NCI-H2107 (cell line): ENCODE measurements at places on chromosomes 16 and 17.

DNA sequence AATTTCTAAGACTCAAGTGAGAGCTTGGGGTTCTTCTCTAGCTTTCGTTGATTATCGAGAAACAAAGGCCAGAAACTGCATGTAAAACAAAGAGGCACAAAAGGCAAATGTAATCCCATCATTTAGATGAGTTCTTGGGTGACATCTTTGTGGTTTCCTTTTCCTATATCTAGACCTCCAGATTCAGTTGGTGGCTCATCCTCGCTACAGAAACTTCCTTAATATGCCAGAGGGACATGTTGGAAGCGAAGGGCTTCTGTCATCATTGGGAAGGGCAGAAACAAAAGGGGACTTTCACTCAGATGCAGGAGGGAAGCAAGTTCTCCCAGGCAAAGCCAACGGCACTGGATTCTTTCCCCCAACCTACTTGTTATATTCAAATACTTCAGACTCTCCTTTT, 150.6 kb upstream of the ZFHX3 start:
- DNase-seq = no peak

GRCh38 chr16:4583906-4584305, 27.8 kb downstream of the C16orf96 start:
- no peak for DNase-seq

DNA sequence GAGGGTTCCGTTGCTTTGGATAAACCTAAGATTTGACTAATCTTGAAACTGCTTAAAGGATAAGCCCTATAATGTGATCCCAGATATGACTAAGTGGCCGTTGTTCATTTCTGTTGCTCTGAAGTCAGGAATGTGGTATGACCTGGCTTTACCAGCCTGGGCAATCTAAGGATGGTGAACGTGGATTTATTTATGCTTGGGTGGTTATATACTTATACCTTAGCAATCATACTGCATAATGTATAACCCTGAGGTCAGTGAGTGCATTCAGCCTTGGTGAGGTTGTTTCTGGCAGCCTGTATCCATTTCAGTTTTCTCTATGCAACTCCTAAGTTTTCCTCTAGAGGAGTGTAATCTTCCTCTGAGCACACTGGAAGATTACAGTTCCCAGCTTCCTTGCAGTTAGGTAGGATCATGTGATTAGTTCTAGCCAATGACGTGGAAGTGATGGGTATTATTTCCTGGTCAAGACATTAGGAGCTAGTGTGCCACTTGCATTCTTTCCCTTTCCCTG, 41.9 kb downstream of the FTO start:
- DNase-seq = no peak

DNA sequence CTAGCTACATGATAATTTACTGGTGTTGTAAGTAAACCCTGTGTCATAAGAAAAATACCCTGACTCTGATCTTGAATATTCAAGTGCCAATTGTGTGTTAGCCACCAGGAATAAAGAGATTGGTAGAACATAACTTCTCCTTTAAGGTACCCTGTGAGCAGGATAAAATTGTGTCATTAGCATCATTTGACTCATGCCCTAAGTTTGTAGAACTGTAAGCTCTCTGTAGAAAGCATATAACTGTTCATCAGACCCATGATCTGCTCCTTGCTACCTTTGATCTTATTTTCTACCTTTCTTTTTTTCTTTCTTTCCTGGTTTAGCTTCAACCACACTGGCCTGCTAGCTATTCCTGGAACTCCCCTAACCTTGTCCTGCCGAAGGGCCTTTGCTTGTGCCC, 35.8 kb downstream of the PTRH2 start:
- no peak for DNase-seq

GRCh38 chr17:31390426-31390747, 1.1 kb upstream of the RAB11FIP4 start:
- DNase-seq = no peak

- peak; percentile 23 for DNase-seq
Measured at GRCh38 chr17:7988750-7989178, 13.7 kb upstream of the GUCY2D start.

GRCh38 chr17:75808905-75809621, 24.5 kb downstream of the UNK start:
- DNase-seq = peak; percentile 54

DNA sequence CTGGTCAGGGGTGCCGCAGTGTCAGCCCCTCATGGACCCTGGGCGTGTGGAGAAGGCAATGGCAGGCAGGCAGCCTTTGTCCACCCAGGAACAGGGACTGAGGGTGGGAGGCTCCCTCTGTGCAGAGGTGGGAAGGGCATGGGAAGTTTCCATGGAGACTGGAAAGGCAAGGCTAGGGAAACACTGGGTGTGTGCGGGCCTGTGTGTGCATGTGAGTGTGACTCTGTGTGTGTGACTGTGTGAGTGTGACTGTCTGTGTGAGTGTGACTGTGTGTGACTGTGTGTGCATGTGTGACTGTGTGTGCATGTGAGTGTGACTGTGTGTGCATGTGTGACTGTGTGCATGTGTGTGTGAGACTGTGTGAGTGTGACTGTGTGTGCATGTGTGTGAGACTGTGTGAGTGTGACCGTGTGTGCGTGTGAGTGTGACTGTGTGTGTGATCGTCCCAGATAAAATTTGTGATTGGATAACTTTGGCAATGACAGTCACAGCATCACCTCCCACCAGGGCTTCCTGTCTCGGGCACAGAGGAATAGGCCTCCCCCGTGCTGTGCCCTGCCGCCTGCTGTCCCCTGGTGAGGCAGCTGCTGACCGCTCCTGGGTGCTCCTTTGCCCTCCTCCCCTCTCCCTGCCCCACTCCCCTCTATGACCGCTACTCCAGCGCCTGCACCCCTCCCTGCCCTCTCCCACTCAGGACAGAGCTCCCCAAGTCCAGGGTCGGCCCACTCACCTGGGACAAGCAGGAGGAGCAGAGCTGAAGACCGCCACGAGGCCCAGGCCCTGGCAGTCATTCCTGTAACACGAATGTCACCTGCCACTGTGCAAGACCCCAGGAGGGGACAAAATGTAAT, 698 bp downstream of the CD300C start:
- DNase-seq = no peak

- DNase-seq = no peak
Measured at GRCh38 chr17:9957244-9957643, 52.2 kb upstream of the RCVRN start.

DNA sequence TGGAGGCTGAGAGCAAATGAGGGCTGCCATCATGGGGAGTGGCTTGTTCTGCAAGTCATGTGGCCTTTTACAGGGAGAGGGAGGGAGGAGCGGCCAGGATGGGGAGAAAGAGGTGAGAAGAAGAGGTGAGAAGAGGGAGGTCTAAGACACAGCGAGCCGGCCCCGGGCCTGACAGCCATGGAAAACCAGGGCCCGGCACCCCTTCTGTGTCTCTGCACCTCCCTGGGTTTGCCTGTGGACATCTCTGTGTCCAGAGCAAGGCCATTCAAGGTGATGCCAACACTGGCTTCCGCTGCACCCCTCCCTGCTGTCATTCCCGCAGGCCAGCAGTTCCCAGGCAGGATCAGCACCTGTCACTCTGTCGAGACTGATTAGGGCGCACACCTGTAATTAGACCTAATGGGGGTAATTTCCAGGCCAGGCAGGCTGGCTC, 75.6 kb downstream of the MGAT5B start:
- DNase-seq = peak; percentile 10

DNA sequence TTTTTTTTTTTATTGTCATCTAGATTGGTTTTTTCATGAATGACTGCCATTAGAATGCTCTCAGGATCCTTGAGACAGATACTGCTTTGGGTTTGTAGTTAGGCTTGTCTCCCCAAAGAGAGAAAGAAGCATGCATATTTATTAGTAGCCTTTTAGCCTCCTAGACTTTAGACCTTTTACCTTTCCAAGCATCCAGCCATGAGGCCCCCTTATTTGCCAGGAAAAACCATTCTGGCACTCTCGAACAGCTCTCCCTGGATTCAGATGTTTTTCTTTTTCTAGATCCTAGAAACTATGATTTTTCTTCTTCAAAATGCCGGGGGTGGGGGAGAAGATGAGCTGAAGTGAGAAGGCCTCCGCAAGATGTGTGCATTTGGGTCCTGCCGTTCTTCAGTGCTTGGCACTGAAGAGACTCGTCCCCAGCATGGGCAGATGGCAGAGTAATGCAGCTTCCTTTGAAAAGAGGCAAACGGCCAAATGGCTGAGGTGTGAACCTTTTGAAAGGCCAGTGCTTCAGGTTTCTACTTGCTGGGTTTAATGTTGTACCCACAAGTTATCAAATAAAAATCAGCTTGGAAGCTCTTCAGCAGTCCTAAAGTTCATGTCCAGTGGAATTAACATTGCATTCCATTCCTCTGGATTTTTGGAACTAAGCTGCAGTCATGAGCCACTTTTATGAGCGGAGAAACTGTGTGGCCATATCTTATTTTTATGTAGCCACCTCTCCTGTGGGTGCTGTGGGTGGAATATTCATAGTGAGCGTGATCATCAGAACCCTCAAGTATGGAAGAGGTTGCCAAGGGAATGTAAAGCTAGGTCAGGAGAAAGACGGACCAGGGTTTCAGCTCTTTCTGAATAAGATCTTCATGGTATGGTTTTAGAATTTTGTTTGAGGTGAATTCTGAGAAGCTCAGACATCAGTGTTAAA, 7.2 kb downstream of the SOCS7 start:
- DNase-seq = no peak

- no peak for DNase-seq
Measured at GRCh38 chr16:3283543-3284447, 504 bp downstream of the ZNF263 start.

- no peak for DNase-seq
Measured at GRCh38 chr16:19883296-19883965, 1.2 kb downstream of the GPRC5B start.

DNA sequence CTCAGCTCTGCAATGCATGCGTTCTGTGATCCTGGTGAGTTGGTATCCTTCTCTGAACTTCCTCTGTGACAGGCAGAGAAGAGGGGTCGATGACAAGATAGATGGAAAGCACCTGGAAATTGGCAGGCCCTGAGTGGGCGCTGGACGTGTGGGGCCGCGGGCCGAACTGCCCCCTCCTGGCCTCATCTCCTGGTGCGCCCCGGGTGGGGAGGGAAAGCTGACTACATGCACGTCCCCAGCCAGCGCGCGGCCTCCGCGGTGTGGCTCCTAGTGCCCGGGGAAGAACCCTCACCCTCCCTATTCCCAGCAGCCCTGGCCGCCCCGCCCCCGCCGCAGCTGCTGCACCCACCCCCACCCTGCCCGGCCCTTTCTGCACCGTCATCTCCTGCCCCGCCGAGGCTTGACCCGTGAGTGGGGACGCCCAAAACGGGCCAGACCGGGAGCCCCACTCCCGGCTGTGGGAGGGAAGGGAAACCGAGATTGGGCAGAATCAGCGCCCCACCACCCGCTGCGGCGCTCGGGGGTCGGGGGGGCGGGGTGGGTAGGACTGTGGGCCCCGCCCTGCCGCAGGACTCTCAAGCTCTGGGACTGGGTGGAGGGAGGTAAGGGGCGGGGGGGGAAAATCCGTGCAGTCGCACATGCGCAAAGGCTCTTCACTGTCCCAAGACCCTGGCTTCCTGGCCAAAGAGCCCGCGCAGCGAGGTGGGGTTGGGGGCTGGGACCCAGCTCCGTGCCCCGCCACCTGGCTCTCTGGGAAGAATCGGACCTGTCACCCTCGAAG, at the start of gene NOL3:
TSS of gene NOL3 (plus strand) at position 371 of the 781 bp plus-strand sequence.
- DNase-seq = peak; percentile 52

GRCh38 chr16:64947651-64948050, 174.2 kb downstream of the CDH11 start:
- DNase-seq = no peak

- no peak for DNase-seq
Measured at GRCh38 chr16:73026754-73027684, 20.9 kb downstream of the ZFHX3 start.

- DNase-seq = no peak
Measured at GRCh38 chr17:44773140-44773539, 14.4 kb downstream of the ADAM11 start.

DNA sequence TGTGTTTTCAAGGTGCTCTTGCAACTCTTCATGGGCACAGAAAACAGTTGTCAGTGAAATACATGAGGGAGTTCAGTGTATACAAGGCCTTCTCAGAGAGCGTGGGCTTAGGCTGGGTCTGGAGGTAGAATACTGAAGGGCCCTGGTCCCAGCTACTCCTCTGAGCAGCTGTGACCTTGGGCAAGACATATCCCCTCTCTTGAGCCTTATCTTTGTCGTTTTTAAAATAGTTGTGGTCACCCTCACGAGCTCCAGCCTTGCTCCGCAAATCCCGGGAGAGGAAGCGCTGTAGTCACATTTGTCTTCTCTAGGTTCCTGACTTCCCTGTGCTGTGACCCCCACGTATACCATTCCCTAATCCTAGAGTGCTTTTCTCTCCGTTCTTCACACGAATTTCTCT, 3.6 kb downstream of the ZNRF1 start:
- DNase-seq = no peak

DNA sequence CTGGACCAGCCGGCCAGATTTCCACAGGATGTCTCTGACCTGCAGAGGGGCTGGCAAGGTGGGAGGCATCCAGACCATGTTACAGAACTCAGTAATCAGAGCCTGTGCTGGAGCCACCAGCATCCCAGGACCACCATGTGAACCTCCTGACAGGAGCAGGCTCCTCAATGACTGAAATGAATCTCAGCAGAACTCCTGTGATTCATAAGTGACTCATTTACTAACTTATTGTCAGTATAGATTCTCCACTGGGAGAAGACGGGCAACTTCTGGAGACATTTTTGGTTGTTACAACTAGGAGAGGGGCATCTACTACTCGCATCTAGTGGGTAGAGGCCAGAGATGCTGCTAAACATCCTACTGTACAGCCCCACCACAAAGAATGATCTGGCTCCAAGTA, 3.1 kb upstream of the WWOX start:
- DNase-seq = no peak

GRCh38 chr17:12388226-12388625, 277.5 kb upstream of the MYOCD start:
- no peak for DNase-seq

GRCh38 chr16:21116148-21116693, 34.4 kb downstream of the DNAH3 start:
- no peak for DNase-seq

- DNase-seq = no peak
Measured at GRCh38 chr17:5536866-5537650, 47.3 kb downstream of the NLRP1 start.

- DNase-seq = peak; percentile 41
Measured at GRCh38 chr16:19898924-19899604, 14.4 kb upstream of the GPRC5B start.

- no peak for DNase-seq
Measured at GRCh38 chr17:79790805-79791734, 5.8 kb downstream of the CBX8 start.
